SK-MEL-5 (cell line): ENCODE measurements at places on chromosomes 1 and 21.

- no peak for DNase-seq
Measured at GRCh38 chr1:67227196-67227595, 60.9 kb downstream of the IL23R start.

- no peak for DNase-seq
Measured at GRCh38 chr1:172139196-172139595, 281.3 kb upstream of the C1orf105 start.

DNA sequence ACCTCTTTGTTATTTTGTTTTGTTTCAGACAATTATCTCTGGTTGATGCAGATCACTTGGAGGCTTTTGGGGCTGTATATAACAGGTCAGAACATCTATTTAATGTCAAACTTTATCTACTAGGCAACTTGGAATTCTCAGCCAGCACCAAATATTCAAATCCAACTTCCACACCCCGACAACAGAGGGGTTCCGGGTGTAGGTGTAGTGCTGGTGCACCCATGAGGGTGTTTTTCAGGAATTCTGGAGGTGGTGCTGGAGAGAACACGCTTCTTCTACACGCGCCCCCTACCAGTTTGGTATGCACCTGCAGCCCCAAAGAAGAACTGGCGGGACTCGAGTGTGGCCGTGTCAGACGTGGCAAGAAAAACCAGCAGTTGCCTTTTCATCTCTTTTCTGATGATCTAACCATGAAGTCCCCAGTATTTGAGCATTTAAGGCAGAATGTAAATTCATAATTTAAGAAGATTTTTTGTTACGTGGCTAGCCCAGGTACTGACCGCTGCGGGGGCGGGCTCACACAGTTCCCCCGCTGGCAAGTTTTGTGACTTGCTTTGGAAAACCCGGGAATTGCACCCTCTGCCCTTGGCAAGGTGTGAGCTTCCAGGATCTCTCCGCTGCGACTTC lies 462 bp upstream of the TLCD4 start:
- DNase-seq, result peak; percentile 78

- peak; percentile 41 for DNase-seq
Measured at GRCh38 chr1:231636157-231636556, 9.6 kb downstream of the DISC1 start.

DNA sequence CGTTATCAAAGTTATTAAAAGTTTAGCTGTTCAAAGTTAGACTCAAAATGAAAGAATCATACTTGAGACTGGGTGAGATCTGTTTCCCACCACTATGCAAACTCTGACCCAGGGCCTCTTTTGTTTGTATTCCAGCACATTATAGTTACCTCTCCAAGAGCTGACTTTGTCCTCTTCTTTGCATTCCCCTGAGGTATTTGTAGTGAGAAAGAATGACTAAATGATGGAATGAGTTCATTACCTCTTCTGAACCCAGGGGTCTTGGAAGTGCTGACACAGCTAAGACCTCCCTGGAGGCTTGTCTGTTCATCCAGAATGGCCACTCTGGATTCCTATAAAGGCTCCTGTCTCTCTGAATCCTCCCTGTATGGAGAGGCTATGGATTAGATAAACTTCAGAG lies 62.4 kb downstream of the FGGY start:
- no peak for DNase-seq

- DNase-seq, result no peak
Measured at GRCh38 chr1:17731460-17731859, 23.7 kb upstream of the ACTL8 start.

DNA sequence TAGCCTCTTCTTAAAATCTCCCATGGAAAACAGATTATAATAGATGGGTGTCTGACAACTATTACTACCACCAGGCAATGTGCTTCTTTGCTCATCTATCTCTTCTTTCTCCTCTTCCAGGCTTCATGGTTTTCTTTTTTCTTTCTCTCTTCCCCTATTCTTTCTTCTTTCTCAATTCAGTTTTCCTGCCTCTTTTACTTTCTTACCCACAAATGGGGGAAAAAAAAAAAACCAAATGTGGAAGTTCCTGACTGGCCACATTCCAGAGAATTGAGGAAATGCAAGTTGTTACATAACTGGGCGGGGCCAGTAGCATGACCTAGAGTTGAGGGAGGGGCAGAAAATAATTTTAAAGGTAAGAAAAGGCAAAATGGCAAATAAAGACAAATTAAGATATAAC lies 10.9 kb upstream of the SMG7 start:
- DNase-seq, result no peak

- no peak for DNase-seq
Measured at GRCh38 chr1:207744000-207744534, 7.8 kb upstream of the CD46 start.

GRCh38 chr1:11929849-11930248 lies 3.6 kb upstream of the KIAA2013 start:
- DNase-seq, result peak; percentile 70

- no peak for DNase-seq
Measured at GRCh38 chr1:157758018-157758417, 18.9 kb downstream of the FCRL2 start.
